Right kidney (tissue), 9 donors: ENCODE measurements at places on chromosomes 5 and 9.

- DNase-seq = no peak
These were observed 106.7 kb downstream of the PCSK5 start for GRCh38 chr9:75997206-75997605.

- DNase-seq = no peak
These were observed 526.4 kb downstream of the NR2F1-AS1 start for GRCh38 chr5:93054424-93055163.

DNA sequence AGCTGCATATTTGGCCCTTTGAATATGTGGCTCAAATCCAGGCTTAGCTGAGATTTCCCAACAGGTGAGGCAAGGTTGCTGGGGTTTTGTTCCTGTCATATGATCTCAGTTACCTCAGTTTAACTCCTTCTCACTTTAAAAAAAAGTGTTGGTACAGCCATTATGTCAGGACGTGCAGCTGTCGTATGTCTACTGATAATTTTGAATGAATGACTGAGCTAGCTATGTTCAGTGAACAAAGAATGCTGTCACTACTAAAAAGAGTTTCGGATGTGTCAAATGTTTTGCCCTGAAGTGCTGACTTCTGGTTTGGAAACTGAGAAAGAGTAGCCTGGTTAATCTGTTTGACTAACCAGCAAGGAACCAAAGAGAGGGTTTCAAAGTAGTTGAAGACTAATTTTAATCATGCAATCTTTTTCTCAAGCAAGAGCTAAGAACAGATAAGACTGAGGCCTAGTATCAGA, 106.3 kb upstream of the NR3C1 start:
- DNase-seq = no peak

DNA sequence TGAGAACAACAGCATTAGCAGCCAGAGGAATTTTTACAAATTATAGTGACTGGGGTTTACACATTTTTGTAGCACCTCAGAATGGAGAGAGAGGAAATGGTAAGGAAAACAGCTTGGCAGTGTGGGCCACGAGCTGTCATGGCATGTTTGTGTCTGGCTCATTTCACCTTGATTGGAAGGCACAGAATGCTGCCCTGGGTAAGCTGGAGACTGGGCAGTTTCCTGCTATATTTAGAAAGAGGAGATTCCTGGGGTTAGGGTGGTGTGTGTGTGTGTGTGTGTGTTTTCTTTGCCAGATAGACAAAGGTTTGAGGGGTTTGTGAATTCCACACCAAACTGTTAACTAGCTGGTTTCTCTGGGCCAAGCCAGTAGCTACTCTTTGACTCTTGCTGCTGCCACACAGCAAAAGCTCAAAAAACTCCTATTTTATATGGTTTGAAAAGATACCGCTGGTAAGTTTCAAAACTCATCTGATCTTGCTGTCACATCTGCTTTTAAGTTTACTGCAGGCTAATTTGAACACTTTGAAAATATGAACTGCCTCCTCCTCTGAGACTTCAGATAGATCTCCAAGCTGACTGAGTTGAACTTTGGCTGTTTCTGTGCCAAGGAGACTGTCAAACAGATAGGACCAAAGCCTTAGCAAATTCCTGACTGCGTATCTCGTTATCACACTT, 9.1 kb downstream of the ARHGAP26 start:
- DNase-seq = no peak

GRCh38 chr5:1937590-1937989, 54.9 kb upstream of the IRX4 start:
- DNase-seq = no peak

GRCh38 chr5:154238776-154239481, 48.4 kb downstream of the GALNT10 start:
- DNase-seq = no peak

GRCh38 chr5:116626272-116626723, 51.7 kb upstream of the SEMA6A start:
- DNase-seq = peak; percentile 32

GRCh38 chr9:14526504-14526903, 166.7 kb downstream of the ZDHHC21 start:
- no peak for DNase-seq

- DNase-seq = no peak
These were observed 43.6 kb upstream of the FAM81B start for GRCh38 chr5:95347506-95348120.
